ENCODE measurements at places on chromosomes 11 and 22.

GRCh38 chr22:26364066-26365015, 64.7 kb upstream of the ASPHD2 start:
- DNase-seq: peak; percentile 70

- DNase-seq: no peak
Measured at GRCh38 chr11:112718483-112718882, 242.7 kb upstream of the NCAM1 start.

DNA sequence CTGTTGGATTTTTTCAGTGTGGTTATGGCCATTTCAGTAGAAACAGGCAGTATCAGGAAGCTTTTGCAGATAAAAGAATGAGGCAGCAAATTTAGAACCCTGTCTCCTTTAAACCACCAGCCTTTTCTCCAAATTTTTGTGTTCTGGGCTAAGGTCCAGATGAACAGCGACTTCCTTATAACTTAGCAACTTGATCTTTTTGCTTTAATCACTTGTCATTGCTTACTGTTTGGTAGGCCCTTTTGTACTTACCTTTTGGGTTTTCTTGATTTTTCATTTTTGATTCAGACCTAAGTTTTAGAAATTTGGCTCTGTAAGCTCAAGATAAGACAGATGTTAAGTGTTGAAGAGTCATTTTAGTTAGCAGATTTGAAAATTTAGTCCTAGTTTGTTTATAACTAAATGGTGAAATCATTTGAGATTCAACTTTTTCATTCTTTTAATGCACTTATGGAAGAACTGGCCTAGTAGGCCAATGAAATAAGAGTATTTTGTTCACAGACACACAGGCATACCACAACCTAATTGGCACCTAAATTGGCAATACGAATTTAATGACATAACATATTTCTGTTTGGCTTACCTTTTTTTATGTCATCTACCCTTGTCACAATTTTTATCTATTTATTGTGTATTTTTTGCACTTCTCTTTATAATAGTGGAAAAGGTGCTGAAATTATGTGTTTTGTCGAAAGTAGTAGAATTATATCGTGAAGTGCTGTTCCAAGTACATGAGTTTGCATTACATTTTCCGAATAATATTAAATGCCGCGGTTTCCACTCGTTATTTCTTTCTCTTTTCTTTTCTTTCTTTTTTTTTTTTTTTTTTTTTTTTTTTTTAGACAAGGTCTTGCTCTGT, 2.1 kb downstream of the RTN3 start:
- no peak for DNase-seq

- no peak for DNase-seq
Measured at GRCh38 chr11:35742707-35743454, 80.3 kb downstream of the TRIM44 start.

DNA sequence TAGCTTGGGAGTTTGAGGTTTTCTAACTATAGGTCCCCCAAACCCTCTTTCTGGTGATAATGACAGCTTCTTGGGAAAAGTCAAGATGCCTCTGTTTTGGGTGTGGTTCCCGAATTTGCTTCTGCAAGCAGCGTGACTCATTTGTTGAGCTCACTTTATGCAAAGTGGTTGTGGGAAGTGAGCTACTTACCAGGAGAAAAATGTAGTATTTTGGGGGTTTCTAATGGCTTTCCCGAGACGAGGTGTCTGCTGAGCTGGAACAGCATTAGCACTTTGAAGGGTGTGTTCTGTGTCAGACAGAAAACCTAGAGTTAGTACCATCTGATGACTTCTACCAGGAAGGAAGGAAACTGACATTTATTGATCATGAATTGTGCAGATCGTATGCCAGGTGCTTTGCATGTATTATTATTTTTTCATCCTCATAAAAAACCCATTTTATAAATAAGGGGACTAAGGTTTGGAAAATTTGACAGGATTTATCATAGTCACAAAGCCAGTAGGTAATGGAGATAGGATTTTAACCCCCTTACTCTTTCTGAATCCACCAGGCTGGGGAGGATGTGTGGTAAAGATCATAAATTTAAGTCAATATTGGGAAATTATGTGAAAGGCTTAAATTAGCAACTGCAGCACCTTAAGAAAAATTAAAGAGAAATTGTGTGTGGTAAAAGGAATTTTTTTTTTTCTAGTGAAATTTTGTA, 108.8 kb upstream of the CD44 start:
- DNase-seq: no peak

DNA sequence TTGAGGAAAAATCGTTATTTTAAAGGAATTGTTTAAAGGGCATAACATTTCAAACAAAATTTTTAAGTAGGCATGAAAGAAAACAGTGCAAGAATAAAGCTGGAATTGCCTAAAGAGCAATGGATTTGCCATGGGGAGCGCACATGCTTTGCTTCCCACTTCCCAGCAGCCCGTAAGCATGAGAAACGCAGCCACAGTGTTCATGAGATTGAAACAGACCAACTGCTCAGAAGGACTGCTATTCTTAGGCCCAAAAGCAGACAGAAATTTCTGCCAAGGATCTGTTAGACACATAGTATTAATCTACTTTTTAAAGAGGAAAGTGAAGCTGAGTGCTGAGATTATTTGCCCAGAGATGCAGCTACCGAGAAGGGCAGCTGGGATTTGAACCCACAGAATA, 34.2 kb upstream of the TSKU start:
- DNase-seq: no peak

DNA sequence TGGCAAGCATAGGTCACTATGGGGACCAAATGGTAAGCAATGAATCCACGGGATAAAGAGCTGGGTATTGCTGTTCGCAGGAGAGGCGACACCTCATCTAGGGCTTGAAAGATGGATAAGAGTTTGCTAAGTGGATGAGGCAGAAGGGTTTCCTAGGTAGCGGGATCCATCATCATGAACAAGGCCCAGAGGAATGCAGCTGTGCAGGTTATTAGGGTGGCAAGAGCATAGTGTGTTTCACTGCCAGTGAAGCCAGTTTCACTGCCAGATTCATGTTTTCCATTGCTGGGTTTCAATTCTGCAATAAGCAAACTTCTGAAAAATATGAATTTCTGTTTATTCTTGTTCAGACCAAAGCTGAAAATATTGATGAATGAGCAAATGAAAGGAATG, 27.2 kb downstream of the WEE1 start:
- no peak for DNase-seq
